Stimulated activated CD8-positive, alpha-beta memory T cell treated with anti-CD3 and anti-CD28 coated beads, Interleukin-4, amount 100 ng/mL, for 4 hours (primary cell): ENCODE measurements at places on chromosomes 5 and 9.
A peak's percentile ranks its signal among the peaks of the same experiment; 100 is the strongest.

- DNase-seq = no peak
These were observed 121.6 kb upstream of the ERCC6L2 start for GRCh38 chr9:95753762-95754465.

DNA sequence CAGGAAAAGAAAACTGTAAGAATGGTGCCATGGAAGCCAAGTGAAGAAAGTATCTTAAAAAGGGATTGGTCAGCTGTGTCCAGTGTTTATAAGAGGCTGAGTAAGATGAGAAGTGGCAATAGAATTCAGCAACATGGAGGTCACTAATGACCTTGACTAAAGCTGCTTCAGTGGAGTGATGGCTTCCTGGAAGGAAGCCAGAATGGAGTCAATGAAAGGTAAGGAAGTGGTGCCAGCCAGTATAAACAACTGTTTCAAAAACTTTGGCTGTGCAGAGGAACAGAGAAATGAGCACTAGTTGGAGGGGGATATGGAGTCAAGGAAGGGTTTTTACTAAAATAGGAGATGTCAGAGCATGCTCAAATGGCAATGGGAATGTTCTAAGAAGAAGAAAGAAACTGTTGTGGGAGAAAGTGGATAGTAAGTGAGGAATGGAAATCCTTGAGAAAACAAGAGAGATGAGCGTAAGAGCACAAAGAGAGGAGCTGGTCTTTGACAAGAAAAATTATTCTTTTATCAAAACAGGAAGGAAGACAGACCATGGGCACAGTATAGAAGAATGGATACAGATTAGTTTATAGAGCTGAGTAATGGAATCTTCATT lies 11.1 kb upstream of the NRG2 start:
- no peak for DNase-seq

DNA sequence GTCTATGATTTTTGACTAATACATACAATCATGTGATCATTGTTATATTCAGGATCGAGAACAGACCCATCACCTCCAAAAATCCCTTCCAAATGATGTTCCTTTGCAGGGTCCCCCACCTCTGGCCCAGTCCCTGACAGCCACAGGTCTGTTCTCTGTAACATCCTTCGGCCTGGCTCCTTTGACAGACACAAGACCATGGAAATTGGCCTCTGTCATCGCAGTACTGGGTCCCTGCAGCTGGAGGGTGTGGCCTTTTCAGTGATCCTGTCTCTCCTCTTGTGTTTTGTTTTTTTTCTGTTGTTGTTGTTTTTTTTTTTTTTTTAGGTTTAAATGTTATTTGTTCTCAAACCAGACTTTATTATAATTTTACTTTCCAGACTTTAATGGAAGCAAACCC lies 27.4 kb upstream of the ANKRD33B start:
- DNase-seq = no peak

DNA sequence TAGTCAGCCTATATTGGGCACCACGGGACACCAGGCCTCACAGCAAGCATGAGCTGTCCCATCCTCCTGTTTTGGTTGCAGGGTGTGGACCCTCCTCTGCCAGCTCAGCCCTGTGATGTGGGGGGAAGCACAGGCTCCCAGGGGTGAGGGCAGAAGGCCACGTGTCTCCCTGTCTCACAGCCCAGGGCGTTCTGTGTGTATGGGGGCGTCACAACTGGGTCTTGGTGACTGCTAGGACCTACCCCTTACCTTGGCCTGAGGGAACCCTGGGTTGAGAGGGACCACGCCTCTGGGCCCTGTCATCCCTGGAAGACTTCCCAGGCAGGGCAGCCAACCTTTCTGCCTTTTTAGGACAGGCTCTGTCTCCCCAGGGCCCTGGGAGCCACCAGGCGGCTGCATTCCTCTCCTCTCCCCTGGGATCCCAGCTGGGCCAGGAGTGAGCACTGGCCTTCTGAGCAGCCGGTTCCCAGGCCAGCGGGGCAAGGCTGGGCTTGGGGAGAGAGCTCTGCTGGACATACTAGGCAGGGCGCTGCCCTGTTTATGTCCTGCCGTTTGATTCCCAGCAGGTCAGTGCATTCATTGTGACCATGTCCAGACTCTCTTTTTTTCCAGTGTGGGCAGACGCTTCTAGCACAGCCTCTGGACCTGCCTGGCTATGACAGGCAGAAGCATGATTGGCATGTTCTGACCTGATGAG lies 97.4 kb downstream of the DAB2IP start:
- no peak for DNase-seq

- no peak for DNase-seq
These were observed 97.5 kb downstream of the MARCHF11 start for GRCh38 chr5:16082053-16082452.

DNA sequence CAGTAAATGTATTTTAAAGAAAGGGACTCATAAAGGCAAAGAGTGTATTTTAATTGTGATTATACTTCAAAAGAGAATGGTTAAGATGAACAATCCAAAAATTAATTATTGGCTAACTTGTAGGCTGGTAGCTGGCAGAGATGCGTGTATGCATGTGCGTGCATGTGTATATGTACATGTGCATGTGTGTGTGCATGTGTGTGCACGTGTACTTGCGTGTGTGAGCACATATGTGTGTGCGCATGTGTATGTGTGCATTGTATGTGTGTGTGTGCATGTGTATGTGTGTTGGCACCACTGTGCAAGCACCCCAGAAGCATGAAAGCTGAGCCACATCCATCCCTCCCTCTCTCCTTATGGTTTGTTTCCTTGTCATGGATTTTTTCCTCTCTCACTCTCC lies 83.0 kb upstream of the SLC1A3 start:
- DNase-seq = no peak

DNA sequence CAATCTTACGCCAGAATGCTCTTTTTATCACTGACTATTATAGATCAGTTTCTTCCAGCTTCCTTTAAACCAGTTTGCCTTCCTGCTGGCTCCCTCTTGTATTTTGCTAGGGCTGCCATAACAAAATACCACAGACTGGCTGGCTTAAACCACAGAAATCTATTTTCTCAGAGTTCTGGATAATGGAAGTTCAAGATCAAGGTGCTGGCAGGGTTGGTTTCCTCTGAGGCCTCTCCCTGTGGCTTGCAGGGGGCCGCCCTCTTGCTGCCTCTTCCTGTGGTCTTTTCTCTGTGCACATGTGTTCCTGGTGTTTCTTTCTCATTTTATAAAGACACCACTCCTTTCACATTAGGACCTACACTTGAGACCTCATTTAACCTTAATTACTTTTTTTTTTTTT lies 6.8 kb upstream of the FXN start:
- no peak for DNase-seq

- no peak for DNase-seq
These were observed 46.5 kb downstream of the CEMIP2 start for GRCh38 chr9:71721855-71722254.

DNA sequence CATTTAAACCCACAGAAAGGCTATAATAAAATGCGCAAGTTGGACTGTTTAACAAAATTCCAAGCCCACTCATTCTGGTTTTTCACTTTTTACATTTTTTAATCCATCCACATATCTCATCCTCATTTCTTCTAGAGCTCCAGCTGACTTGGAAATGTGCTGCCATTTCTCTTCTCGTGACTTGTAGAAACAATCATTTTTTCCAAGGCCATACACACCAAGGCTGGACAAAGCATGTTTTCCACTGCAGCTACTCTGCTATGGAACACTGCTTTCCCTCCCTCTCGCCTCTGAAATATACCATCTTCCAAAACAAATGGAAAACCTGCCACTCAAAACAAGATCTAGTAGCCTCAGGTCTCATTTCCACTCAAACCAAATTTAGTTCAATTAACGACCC lies 141.1 kb downstream of the ESM1 start:
- DNase-seq = no peak

- DNase-seq = no peak
These were observed 400.7 kb downstream of the PSAT1 start for GRCh38 chr9:78697618-78698017.

DNA sequence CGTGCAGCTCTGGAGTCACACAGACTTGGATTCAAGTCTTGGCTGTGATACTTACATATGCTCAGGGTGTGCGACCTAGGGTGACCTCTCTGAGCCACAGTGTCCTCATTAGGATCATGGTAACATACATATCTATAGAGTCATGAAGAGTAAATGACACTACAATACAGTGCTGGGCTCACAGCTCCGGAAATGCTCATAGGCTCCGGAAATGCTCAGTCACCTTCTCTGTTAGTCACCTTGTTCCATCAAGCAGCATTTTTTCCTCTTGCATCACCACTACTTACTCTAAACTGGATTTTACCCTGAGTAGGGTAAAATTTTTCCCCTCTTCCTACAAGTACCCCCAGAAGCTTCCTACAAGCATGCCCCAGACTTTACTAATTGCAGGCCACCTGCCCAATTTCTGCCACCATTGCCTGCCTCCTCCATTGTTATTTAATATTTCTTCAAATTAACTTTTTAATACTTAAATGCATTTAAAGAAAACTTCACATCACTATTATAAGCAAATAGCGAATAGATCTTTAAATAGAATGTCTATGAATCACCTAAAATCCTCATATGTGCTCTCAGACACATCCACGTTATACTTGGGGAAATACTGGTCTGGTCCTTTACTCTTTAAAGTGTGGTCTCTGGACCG lies 147.6 kb upstream of the SPRY4 start:
- DNase-seq = peak; percentile 27

GRCh38 chr5:16679863-16680262 lies 63.1 kb upstream of the RETREG1 start:
- DNase-seq = no peak

GRCh38 chr5:134113902-134114875 lies at the start of gene TCF7:
Gene TCF7, plus strand, starts transcription at chr5:134114681. Its CDS starts 226 bp downstream, at chr5:134114907.
- DNase-seq = peak; percentile 57

GRCh38 chr9:87515588-87516221 lies 18.0 kb downstream of the DAPK1 start:
- DNase-seq = no peak
